ENCODE measurements at places on chromosomes 12 and 14.

DNA sequence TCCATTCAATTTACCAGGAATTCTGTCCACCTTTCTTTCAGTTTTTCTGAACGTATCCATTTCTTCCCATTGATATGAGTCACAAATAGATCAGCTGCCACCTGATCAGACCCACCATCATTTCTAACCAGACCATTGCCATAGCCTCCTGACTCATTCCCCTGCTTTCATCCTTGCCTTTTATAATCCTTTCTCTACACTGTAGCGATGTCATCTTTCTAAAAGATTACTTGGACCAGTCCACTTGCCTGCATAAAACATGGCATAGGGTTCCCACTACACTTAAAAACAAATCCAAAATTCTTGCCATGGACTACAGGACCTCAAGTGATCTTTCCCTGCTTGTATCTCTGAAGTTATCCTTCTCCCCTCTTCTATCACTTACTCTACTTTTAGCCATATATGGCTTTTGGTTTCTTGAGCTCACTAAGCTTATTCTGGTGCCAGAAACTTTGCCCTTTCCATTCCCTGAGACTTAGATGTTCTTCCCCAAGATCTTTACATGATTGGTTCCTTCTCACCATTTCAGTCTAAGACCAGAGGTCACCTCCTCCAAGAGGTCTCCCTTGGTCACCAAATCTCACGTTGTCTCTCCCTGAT is 149.5 kb upstream of the KRR1 start:
- no peak for DNase-seq

GRCh38 chr12:1421091-1421846 is 173.1 kb downstream of the FBXL14 start:
- no peak for DNase-seq

GRCh38 chr12:76451528-76451927 is 103.3 kb upstream of the BBS10 start:
- no peak for DNase-seq

GRCh38 chr14:24032727-24033418 is 18.9 kb upstream of the CARMIL3 start:
- DNase-seq: no peak

DNA sequence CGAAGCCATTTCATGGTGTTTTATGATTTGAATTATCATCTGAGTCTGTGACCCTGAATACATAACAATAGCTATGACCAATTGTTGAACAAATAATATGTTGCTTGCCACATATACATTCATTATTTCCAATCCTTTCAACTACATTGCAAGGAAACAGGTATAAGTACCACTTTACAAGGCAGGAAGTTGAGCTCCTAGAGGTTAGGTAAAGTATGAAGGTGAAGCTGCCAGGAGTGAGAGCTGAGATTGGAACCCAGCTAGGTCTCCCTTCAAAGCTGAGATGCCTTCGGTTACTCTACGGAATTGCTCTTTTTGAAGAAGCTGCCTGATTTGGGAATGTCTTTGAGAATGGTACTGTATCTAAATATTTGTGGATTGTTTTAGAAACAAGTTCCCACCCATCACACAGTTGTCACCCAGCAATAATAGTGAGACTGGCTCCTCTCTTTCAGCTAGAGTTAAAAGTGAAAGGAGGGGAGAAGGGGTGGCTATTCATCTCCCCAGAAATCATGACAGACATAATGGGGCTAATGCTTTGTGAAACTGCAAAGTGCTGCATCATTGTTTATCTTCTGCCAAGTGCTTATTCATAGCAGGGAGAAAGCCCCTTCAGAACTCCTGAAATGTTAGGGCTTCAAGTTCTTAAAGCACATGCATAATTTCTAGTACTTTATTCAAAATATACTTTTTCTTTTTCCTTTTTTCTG is 75.9 kb upstream of the AMIGO2 start:
- no peak for DNase-seq

DNA sequence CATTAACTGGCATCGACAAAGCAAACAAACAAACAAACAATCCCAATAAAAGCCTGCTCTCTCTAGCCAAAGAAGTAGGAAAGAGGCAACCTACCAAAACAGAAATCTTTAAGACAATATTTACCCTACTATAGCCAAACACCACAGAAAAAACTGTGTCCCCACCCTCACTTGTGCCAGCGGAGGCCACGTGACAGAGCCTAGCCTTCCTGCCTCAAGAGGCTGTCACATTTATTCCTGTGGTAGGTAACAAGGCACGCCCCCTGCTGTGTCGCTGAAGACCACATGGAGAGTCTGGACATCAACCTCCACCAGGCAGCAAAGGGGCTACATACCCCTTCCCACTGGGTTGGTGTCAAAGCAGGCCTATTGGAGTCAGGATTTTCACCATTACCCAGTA is 148.1 kb downstream of the LMNTD1 start:
- no peak for DNase-seq

- DNase-seq: no peak
Measured at GRCh38 chr12:51254536-51254935, 15.7 kb downstream of the SMAGP start.

GRCh38 chr14:34174973-34175372 is 224.1 kb upstream of the EGLN3 start:
- no peak for DNase-seq

- no peak for DNase-seq
Measured at GRCh38 chr14:28831126-28831525, 64.5 kb downstream of the FOXG1 start.

DNA sequence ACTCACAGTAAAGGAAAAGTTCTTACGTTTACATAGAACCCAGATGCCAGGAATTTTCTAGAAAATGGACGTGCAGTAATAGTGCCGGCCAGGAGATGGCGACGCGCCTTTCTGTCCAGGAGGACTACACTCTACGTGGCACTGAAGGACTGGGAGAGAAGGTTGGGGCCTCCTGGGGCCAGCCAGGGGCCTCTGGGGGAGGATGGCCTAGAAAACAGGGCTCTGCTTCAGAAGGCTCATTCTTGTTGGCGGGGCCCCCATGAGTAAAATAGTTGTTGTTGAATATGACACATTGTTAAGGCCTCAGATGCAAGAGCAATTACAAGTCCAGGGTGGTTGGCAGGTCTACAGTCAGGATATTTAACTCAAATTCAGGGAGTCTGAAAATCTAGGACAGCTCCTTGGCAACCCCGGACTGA is 120.1 kb upstream of the MAX start:
- DNase-seq: peak; percentile 44

GRCh38 chr12:57240926-57241401 is 10.0 kb downstream of the STAC3 start:
- no peak for DNase-seq

DNA sequence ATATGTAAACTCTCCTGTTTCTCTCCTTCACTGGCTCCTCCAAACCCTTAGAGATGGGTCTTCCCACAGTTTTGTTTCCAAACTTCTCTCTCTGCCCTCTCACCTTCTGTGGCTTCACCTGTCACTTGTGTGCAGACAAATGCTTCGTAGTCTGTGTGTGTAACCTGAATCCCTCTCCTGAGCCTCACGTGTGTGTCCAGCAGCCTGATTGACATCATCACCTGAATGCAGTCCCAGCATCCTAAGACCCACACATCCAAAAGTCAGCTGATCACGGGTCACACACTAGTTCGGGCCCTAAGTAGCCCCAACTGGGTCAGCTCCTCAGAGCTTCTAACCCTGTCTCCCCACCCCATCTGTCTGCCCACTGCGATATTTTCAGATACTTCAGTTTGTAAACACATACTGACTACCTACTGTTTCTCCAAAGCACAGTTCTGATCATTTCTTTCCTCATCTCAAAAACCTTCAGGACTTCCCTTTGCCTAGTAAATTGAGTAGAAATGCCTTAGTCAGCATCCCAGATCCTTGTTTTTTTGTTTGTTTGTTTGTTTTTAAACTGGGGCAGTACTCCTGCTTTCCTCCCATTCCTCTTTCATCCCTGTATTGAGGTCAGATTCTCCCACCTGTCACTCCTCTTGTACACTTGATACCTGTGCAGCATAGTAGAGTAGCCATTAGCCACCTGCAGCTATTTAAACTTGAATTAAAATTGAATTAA is 23.7 kb downstream of the FNTB start:
- no peak for DNase-seq

DNA sequence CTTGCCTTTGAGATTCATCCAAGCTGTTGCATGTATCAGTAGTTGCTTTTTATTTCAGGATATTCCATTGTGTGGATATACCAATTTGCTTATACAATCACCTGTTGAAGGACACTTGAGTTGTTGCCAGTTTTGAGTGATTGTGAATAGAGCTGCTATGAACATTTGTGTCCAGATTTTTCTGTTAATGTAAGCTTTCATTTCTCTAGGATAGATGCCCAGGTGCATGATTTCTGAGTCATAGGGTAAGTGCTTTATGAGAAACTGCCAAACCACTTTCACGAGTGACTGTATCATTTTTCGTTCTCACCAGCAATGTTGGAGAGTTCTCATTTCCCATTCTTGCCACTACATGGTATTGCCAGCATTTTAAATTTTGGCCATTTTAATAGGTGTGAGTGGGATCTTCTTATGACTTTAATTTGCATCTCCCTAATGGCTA is 434.6 kb upstream of the RGS6 start:
- DNase-seq: no peak

GRCh38 chr14:66476964-66477363 is 9.2 kb upstream of the CCDC196 start:
- no peak for DNase-seq

- no peak for DNase-seq
Measured at GRCh38 chr14:101223127-101223526, 319.6 kb upstream of the RTL1 start.

- no peak for DNase-seq
Measured at GRCh38 chr14:89626233-89626806, 209.3 kb upstream of the FOXN3 start.

DNA sequence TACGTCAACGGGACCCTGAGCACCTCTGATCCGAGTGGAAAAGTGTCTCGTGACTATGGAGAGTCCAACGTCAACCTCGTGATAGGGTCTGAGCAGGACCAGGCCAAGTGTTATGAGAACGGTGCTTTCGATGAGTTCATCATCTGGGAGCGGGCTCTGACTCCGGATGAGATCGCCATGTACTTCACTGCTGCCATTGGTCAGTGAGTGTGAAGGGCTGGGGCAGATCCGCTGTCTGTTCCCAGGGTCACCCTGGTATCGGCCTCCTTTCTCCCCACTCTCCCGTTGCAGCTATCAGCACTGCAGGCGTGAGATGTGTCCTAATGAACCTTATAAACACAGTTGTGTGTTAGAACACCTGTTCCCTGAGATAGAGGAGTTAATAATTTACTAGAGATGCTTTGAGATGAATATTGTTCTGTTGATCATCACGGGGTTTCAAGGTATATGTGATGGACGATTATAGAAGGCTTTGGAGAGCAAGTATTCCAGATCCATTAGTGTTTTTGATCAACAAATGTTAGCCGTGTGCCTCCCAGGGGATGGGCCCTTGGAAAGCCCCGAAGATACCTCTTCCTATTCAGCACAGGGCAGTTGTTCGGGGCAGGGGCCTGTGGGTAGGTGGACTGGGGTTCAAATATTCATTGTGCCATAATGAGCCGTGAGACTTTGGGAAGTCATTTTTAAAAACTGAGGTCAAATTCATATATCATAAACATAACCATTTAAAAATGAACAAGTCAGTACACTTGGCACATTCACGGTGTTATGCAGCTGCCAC is 33.6 kb downstream of the ADGRD1 start:
- no peak for DNase-seq

DNA sequence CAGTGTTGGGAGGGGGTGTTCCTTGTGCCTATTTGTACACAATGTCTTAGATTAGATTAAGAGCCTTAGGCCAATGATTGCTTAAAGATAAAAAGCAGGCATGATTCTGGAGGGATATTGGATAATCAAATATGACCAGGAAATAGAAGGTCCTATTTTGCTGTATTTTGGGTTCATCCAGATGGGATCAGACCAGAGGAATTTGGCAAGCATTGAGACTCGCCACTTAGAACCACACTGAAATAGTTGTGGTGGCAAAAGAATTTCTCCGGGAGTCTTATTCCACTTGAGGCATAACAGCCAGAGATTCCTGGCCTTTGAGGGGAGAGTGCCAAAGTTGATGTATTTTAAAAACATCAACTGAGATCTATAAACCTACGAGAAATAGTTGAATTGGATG is 327.2 kb downstream of the RAD51B start:
- no peak for DNase-seq

DNA sequence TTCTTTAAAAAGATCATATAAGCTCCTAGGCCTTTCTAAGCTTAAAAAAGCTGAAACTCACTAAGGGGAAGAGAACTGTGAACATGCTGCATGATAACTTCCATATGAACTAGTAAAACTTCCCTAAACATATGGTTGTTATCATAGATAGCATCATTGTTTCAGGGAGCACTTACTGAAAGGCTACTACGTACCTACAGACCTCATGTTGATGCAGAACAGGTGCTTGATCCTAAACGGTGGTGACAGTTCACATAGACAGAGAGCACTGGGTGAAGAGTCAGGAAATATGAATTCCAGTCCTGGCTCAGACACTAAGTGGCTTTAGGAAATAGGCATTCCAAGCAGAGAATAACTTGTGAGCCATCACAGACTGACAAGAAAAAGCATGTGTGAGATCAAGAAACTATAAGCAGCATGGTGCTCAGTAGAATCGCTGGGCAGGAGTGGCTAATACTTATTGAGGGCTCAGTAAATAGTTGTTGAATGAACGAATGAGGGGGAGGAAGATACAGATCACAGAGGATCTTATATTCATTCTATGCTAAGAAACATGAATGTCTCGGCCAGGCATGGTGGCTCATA is 78.4 kb upstream of the NUDT4 start:
- no peak for DNase-seq

- DNase-seq: no peak
Measured at GRCh38 chr12:25058012-25058411, 109.1 kb upstream of the BCAT1 start.

DNA sequence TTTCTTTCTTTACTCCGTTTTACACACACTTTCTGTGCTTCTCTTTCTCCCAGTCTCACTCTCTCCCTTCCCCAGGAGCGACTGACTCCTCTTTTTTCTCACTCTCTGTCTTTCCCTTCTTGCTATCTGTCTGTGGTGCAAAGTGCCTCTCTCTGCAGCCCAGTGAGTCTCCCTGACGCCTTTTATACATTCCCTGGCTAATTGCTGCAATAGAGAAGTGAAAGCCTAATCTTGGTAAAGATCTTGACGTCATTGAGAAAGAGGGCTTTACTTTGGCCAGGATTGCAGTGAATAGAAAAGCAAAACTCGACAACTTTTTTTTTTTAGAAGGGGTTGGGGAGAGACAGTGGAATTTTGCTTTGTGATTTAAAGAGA is 706 bp upstream of the DIO2 start:
- DNase-seq: no peak
